ENCODE measurements at places on chromosomes 5 and 9.

- DNase-seq = no peak
These were observed 31.9 kb downstream of the SLC12A7 start for GRCh38 chr5:1079961-1080360.

- DNase-seq = peak; percentile 9
These were observed 355.5 kb downstream of the ARRDC3 start for GRCh38 chr5:91027405-91028139.

DNA sequence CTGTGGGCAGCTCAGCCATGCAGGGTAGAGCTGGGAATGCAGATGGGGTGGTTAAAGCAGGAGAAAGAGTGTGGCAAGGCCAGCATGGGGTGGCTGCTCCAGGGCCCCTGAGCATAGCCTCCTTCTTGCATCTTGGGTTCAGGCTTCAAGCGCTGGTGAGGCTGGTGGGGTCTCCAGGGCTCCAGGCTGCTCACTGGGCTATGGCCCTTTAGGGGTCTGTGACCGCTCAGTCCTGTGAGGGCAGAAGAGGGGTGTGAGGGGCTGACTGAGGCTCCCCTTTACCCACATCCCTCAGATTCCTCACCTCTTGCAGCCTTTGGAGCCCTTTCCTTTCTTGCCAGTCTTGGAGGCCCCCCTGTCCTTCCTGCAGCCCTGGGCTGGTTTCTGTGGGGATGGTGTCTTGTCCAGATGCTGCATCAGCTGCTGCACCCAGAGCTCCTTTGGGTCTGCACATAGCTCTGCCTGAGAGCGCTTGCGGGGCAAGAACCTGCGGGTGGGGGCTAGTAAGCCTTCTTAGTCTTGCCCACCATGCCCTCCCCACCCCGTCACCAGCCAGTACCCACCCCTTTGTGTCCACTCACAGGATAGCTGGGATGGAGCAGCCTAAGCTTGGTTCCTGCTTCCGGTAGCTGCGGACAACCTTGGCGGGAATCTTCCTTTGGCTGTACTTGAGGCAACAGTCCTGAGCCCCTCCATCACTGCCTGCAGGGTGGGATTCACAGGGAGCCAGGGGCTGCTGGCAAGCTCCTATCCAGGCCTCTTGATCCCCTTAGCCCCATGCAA lies 549 bp downstream of the CCL21 start:
- DNase-seq = no peak

- DNase-seq = no peak
These were observed 109.7 kb upstream of the LHFPL2 start for GRCh38 chr5:78758169-78758839.

- peak; percentile 89 for DNase-seq
These were observed 40.7 kb upstream of the S1PR3 start for GRCh38 chr9:88950341-88951154.

DNA sequence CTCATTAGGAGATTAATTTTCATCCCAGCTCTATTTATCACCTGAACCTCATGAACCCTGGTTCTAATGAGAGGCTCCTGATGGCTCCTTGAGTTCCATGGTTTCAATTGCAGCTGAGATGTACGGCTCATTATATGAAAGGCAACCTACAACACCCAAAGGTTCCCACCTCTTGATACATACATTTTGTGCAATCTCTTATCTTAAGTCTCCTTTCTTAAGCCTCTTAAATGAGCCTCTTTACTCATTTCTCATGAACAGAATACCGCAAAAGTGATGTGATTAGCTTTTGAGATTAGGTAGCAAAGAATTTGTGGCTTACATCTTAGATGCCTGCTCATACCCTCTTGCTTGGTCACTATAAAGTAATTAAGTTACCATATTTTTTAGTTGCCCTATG lies 1964.0 kb upstream of the CDH6 start:
- no peak for DNase-seq

DNA sequence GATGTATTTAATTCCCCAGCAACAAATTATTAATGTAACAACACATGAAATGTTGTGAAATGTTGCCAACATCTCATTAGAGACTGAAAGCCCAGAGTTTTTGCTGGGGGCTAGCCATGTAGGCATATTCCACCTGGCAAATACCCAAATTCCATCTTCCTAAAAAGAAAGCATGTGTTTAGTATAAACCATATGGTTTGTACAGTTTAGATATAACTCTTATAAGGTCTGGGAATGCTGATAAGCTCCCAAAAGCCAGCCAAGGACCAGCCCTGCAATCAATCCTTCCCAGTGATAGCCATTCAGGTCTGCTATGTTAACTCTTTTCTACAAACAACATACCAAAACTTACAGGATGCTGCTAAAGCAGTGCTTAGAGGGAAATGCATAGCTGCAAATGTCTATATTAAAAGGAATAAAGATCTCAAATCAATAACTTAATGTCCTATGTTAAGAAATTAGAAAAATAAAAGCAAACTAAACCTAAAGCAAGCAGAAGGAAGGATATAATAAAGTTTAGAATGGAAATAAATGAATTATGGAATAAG lies 158.9 kb downstream of the AUH start:
- DNase-seq = no peak

DNA sequence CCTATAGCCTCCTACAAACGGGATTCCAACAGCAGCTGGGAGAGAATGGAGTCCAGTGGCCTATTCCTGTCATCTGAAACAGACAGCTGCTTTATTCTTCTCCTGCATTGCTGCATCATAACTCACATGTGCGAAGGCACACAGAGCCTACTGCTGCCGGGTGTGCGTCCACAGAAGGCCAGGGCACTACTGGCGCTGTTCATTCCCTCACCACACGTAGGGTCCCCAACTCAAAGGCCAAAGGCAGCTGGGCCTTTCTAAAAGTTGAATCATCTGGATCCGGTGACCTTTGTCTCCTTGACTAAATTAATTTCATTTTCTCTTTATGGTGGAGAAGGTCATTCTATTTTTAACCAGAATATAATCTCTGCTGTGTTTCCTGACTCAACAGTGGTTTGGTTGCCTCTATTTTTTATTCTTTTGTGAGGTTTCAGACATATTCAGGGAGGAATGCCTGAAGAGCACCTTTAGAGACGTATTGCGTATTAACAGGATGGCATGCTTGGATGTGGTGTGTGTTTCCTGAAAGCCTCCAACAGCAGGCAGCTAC lies 10.8 kb upstream of the SPATA24 start:
- DNase-seq = no peak

DNA sequence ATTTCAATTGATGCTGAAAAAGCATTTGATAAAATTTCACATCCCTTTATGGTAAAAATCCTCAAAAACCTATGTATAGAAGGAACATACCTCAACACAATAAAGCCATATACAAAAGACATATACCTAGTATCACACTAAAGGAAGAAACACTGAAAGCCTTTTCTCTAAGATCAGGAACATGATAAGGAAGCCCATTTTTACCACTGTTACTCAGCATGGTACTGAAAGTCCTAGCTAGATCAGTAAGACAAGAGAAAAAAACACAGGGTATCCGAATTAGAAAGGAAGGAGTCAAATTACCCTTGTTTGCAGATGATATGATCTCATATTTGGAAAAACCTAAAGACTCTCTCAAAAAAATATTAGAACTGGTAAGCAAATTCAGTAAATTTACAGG lies 350.2 kb upstream of the PDE4D start:
- DNase-seq = no peak

GRCh38 chr9:98935071-98935505 lies 8.6 kb upstream of the COL15A1 start:
- DNase-seq = no peak

- no peak for DNase-seq
These were observed 365.1 kb upstream of the PRR16 start for GRCh38 chr5:120098902-120099535.

- no peak for DNase-seq
These were observed 21.6 kb downstream of the CEMIP2 start for GRCh38 chr9:71746758-71747125.

- DNase-seq = no peak
These were observed 264.7 kb upstream of the CCNG1 start for GRCh38 chr5:163172540-163173338.

GRCh38 chr5:105767267-105767666 lies 1903.5 kb downstream of the EFNA5 start:
- DNase-seq = no peak

DNA sequence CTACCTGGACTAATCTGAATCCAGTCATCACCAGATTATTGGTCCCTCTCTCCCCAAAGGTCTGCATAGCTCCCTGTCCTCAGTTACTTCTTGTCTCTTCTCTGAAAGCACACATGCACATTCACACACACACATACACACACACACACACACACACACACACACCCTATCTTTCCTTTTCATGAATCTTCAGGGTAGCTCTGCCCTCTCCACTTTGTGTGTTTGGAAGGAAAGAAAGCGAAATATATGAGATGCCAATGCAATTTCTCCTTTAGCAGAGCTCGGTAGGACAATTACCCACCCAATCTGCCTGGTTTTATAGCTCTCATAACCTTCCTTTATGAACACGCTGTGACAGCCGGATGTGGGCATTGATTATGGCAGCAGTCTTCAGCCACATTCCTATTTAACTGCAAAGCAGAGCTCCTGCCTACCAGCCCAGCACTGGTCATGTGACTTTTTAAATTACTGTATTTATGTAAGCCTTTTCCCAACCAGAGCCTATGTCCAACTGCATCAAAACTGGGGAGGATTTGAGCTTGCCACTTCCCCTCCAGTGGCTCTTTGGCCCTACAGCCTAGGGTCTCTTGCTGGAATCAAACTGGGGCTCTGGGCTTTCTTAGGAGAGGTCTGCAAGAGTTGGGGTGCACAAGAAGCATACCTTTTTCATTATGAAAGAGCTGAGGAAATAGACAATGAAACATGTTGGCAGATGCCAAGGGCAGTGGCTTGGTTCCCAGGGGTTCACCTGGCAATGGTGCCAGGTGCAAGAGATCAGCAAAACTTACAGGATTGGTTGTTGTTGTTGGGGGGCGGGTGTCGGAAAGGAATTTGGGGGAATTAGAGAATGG lies 20.8 kb upstream of the MATR3 start:
- DNase-seq = peak; percentile 60

Data from epithelial cell of esophagus (primary cell).